ENCODE measurements at places on chromosomes 13 and 19. TPM values are rescaled to one million over a fixed set of nuclear protein-coding genes. Genes with fewer than 3 reads are reported as not detected.

TUBA3C gene
- polyA plus RNA-seq, result not detected

FOSB gene
- 107 TPM for polyA plus RNA-seq

ZNF835 gene
- polyA plus RNA-seq, result 4.2 TPM

NLRP5 gene
- polyA plus RNA-seq, result not detected

TIMM29 gene
- polyA plus RNA-seq, result 26.1 TPM

PVR gene
- polyA plus RNA-seq, result 28.2 TPM

CGB8 gene
- polyA plus RNA-seq, result 0.31 TPM

PDE4C gene
- polyA plus RNA-seq, result 1.3 TPM

CHAF1A gene
- polyA plus RNA-seq, result 22.4 TPM

NOTCH3 gene
- 127 TPM for polyA plus RNA-seq

ZNF221 gene
- polyA plus RNA-seq, result 2.8 TPM

YJEFN3 gene
- 11.6 TPM for polyA plus RNA-seq

PGLYRP2 gene
- polyA plus RNA-seq, result not detected

KLF1 gene
- 2.3 TPM for polyA plus RNA-seq

SPATA13 gene
- 14.2 TPM for polyA plus RNA-seq

IL17D gene
- polyA plus RNA-seq, result 9.1 TPM

LRRC4B gene
- polyA plus RNA-seq, result 7.8 TPM

MISP3 gene
- 3.9 TPM for polyA plus RNA-seq

CLC gene
- 1.4 TPM for polyA plus RNA-seq

STOML3 gene
- 1.4 TPM for polyA plus RNA-seq

ATP8A2 gene
- 9.1 TPM for polyA plus RNA-seq

CAPN12 gene
- polyA plus RNA-seq, result 3.6 TPM

FUT2 gene
- 1.5 TPM for polyA plus RNA-seq

CEACAM21 gene
- 6.7 TPM for polyA plus RNA-seq

LENG1 gene
- 12.3 TPM for polyA plus RNA-seq

CEACAM8 gene
- 0.29 TPM for polyA plus RNA-seq

PPP1R13L gene
- 11.2 TPM for polyA plus RNA-seq

ALOX5AP gene
- polyA plus RNA-seq, result 5.7 TPM

RASIP1 gene
- polyA plus RNA-seq, result 17.7 TPM

S1PR5 gene
- 0.73 TPM for polyA plus RNA-seq

FFAR1 gene
- polyA plus RNA-seq, result 0.10 TPM

ZNF99 gene
- polyA plus RNA-seq, result 0.47 TPM

PABPC3 gene
- polyA plus RNA-seq, result 0.81 TPM

CGB5 gene
- 0.59 TPM for polyA plus RNA-seq

ACP7 gene
- 0.16 TPM for polyA plus RNA-seq

ZNF878 gene
- 1.6 TPM for polyA plus RNA-seq

FOXA3 gene
- polyA plus RNA-seq, result 1.2 TPM

EPSTI1 gene
- polyA plus RNA-seq, result 12.9 TPM

LIN37 gene
- 8.2 TPM for polyA plus RNA-seq

ELSPBP1 gene
- polyA plus RNA-seq, result not detected

ZNF146 gene
- 149 TPM for polyA plus RNA-seq

CRX gene
- 0.16 TPM for polyA plus RNA-seq

KLK6 gene
- 0.37 TPM for polyA plus RNA-seq

ZNF526 gene
- polyA plus RNA-seq, result 8.5 TPM

NEK5 gene
- 5.3 TPM for polyA plus RNA-seq

TSSK6 gene
- 1.2 TPM for polyA plus RNA-seq

C13orf42 gene
- not detected for polyA plus RNA-seq

ZNF429 gene
- 19.5 TPM for polyA plus RNA-seq

DENND1C gene
- polyA plus RNA-seq, result 17.3 TPM

VSIG10L gene
- 5.3 TPM for polyA plus RNA-seq
